ENCODE measurements at places on chromosomes 1 and 21.

DNA sequence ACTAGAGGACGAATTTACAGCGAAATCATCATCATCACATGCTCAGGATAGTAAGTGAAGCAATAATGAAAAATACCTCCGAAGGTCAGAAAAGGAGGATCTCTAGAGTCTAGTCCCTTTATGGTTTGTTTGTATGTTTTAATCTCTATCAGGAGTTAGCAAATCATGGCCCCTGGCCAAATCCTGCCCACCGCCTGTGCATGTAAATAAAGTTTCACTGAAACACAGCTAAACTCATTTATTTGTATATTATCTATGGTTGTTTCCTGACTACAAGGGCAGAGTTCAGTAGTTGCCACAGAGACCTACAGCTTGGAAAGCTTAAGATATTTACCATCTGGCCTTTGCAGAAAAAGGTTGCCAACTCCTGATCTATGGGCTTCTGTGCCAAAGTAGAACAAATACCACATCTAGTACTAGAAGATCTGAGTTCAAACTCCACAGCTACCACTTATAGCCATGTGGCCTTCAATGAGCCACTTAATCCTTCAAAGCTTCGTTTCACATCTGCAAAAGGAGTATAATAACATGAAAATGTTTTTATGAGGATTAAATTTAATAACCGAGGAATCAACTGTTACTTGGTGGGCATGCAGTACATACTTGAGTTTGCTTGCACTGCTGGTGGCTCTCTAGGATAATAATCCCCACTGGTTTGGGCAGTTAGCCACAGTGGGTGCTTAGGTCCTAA lies 94.0 kb upstream of the KIF26B start:
- no peak for DNase-seq

GRCh38 chr1:57719274-57719673 lies 295.4 kb upstream of the DAB1 start:
- DNase-seq: no peak

GRCh38 chr1:109657395-109657794 lies 1.5 kb downstream of the GSTM4 start:
- DNase-seq: no peak

GRCh38 chr1:11519629-11520031 lies 40.7 kb downstream of the DISP3 start:
- no peak for DNase-seq

- no peak for DNase-seq
Observed at GRCh38 chr1:111483876-111484275, 10.1 kb downstream of the C1orf162 start.

DNA sequence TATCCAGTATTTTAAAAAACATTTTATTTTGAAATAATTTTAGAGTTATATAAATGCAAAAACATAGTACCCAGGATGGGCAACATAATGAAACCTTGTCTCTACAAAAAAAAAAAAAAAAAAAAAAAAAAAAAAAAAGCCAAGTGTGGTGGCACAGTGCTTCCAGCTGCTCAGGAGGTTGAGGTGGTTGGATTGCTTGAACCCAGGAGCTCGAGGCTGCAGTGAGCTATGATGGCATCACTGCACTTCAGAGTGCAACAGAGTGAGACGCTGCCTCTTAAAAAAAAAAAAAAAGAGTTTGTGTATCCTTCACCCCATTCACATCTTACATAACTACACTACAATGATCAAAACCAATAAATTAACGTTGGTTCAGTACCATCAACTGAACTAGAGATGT lies 115.6 kb upstream of the KIF26B start:
- no peak for DNase-seq

GRCh38 chr1:42034426-42034825 lies 115.7 kb upstream of the HIVEP3 start:
- DNase-seq: no peak

DNA sequence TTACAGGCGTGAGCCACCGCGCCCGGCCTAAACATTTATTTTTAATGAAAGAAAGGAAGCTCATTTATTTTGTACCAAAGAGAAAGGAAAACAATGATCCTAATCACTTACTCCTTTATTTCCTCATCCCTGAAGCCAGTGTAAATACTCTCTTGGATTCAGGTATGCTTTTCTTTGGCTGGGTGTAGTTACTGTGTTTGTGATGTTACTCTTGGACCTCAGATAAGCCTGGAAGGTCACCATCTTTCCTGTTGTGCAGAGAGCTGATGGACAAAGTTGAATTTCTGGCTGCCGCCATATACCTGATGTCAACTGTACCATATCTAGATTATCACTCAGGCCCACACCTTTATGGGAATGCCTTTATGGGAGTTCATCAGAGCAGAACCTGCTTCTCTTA lies 35.4 kb upstream of the FOXE3 start:
- DNase-seq: no peak

Data from GM12891 (cell line).